ENCODE measurements at places on chromosomes 7 and 10.

DNA sequence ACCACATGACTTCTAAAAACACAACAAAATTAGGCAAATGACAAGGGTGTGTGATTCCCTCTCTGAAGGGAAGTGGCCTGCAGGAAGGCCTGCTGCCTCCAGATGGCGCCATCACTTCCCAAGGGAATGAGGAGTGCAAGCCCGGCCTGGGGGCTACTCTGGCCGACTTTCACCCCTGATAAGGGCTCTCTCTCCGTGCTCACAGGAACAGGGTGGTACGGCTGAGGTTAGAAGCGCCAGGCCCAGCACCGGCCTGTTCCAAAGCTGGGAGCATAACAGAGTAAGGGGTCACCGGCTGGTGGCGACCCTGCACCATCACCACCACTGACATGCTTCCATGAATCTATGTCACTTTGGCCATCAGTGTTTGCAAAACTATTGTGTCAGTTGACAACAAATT lies 13.1 kb downstream of the RBP3 start:
- peak; percentile 52 for DNase-seq

DNA sequence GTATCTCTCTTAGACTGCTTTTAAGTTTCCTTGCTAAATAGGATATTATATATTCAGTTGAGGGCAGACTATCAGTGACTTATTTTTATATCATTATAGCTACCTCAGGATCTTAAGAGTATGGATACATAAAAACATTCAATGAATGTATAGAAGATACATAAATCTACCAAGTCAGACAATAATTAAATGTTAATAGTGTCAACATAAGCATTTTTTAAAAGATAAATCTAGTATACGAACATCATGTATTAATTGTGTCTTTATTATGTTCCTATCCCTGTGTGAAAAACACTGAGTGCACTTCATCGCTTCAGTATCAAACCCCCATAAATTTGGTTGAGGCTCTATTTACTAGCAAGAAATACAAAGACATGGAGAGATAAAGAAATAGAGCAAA lies 242.8 kb downstream of the CRPPA start:
- DNase-seq = no peak

DNA sequence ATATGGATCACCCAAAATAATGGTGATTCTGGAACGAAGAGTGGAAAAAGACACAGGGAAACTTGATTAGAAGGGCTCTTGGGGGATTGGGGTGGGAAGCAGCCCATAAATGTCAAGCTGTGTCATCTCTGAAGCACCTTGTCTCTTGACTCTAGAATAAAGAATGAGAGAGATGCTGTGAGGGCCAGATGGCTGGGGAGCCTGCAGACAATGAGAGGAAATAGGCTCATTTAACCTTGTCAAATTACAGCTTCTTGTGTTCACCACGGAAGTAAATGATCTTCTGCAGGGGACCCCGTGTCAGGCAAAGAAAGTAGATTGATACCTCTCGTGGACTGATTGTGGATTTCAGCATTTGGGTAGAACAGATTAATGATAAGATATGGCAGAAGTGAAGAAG lies 159.3 kb downstream of the ST7 start:
- no peak for DNase-seq

- DNase-seq = no peak
Measured at GRCh38 chr7:151517601-151518104, 2.0 kb downstream of the RHEB start.
